ENCODE measurements at places on chromosomes 6 and 20. TPM values are rescaled to one million over a fixed set of nuclear protein-coding genes. Genes with fewer than 3 reads are reported as not detected.

Gene RPN2
- 125 TPM for total RNA-seq

Gene SLC35B2
- total RNA-seq: 20.7 TPM

Gene KCNG1
- total RNA-seq: not detected

Gene WFDC10A
- not detected for total RNA-seq

Gene SRXN1
- total RNA-seq: 6.9 TPM

Gene LAMA5
- total RNA-seq: not detected

Gene C6orf52
- 1.2 TPM for total RNA-seq

Gene SALL4
- not detected for total RNA-seq

Gene CDH4
- total RNA-seq: 0.39 TPM

Gene GABBR1
- total RNA-seq: 58.9 TPM

Gene ZBTB46
- total RNA-seq: 0.87 TPM

Gene OR2H1
- total RNA-seq: not detected

Gene RPL10A
- total RNA-seq: 2,070 TPM

Gene C20orf144
- total RNA-seq: 0.61 TPM

Data from CD4-positive, alpha-beta memory T cell (primary cell).